CD4-positive, alpha-beta T cell treated with Interleukin-6 at 100 ng/mL for 8 hours (primary cell): ENCODE measurements at places on chromosomes 11 and 22.

DNA sequence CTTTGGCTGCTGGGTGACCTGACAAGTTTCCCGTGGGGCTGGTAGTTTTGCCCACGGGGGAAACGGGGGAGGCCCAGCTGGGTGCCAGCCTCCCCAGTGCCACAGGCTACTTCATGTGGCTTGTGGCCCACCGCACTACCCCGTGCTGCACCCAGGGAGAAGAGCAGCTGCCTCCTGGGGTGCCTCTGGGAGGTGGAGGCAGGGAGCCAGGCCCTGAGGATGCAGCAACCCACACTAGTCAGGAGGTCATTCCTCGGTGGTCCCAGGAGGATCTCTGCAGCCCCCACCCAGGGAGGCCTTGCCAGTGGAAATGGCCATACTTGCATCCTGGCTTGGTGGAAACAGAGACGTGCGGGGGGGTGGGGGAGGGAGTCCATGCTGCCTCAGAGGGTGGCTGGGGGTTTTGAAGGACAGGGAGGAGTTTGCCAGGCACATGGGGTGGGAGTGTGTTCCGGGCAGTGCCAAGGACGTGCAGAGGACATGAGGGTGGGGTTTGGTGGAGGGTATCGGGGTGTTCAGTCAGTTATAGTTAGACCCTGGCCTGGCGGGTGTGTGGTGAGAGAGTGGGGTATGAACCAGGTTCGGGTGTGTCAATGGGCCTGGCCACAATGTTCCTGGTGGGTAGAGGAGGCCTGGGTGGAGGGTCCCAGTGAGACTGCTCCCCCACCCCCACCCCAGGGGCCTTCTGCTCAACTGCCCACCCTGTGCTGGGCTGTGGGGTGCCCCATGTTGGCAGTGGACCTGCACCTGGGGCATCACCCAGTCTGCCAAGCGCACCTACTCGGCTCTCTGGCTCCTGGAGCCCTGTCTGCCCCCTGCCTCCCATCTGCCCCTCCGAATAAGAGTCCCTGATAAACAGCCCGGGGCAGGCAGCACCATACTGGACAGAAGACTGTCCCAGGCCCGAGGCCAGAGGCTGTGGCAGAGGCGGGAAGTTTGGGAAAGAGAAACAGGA lies 3.8 kb downstream of the PIM3 start:
- no peak for DNase-seq

GRCh38 chr11:117466966-117467365 lies 139.3 kb downstream of the CEP164 start:
- DNase-seq, result no peak

DNA sequence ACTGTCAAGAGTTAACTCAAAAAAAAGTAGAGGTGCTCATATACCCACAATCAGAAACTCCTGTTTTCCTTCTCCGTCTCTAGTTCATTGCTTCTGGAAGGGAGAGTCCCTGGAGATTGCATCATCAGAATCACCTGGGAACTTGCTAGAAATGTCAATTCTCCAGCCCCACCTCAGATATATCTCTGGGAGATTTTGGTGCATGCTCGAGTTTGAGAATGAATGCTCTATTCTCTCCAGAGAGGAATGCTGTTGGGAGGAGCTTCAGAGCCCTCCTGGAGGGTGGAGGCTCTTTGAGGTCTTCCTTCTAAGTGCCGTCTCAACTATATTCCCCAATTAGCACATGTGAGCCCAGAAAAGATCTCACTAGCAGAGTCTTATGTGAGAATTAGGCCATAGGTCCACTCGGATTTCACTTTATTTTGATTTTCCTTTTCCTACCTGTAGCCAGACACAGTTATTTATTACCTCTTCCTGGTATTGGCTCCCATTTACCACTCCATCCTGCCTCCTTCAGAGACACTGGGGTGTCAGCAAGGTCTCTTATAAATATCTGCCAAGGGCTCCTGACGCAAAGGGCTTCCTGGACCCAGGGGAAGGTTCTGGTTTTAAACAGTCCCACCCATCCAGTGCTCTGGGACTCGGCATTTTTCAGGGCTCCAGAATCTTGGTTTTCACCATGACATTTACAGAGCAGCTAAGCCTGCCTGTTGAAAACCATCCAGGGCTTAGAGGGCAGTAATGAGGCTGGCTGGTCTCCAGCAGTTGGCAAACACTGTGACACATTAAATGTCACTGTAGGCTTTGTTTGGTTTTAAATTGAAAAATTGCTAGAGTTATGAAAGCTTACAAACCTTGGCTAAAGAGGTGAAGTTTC lies 136.2 kb downstream of the CD44 start:
- no peak for DNase-seq

GRCh38 chr11:47766509-47767227 lies 473 bp downstream of the FNBP4 start:
- peak; percentile 60 for DNase-seq

- no peak for DNase-seq
Measured at GRCh38 chr11:102448869-102449224, 3.7 kb downstream of the TMEM123 start.
